ENCODE measurements at places on chromosomes 6 and 20.

GRCh38 chr6:16619777-16620176 lies 141.5 kb downstream of the ATXN1 start:
- DNase-seq: no peak

DNA sequence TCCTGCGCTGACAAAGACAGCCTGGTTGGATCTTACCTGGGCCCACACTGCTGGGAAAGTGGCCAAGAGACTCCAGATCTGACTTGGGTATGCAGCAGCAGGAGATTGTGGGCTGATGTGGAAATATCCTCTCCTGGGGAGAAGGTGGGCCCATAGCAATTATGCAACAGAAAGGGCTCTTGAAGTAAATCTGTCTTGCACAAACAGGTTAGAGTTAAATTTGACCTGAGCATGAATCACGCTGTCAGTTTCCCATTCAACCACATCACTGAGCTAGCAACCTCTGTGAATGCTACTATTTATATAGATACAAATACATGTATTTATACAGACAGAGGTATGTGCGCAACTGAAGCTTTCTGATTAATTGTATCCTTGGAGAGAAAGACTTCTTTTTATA lies 28.3 kb upstream of the PDYN start:
- no peak for DNase-seq

GRCh38 chr6:52284131-52284459 lies 447 bp downstream of the MCM3 start:
- DNase-seq: no peak

GRCh38 chr6:70398783-70399728 lies 14.3 kb upstream of the FAM135A start:
- DNase-seq: no peak

GRCh38 chr6:108874470-108875160 lies 26.4 kb downstream of the ARMC2 start:
- peak; percentile 18 for DNase-seq

GRCh38 chr6:27894839-27895762 lies 17.1 kb downstream of the OR2B2 start:
- no peak for DNase-seq
